ENCODE measurements at places on chromosomes 3 and 15.

DNA sequence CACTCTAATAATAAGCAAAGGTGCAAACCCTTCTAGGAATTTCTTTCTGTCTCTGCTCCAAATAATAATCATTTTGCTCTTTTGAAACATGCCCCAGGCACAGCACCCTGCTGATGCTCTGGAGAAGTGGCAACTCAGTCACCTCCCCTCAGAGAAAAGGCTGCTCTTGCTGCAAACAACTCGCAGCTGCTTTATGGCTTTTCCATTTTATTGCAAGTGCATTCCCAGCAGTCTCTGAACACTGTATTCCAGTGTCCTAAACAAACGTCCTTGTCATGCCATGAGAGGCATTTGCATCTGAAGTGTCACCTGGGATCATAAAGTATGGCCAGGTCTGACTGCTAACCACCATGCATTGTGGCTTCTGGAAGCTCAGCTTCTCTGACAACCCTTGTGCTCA lies 358.1 kb upstream of the TRIM42 start:
- no peak for DNase-seq

GRCh38 chr3:48352546-48352945 lies 19.1 kb upstream of the SPINK8 start:
- no peak for DNase-seq

- no peak for DNase-seq
Measured at GRCh38 chr3:117272274-117272673, 562.7 kb downstream of the TUSC7 start.

DNA sequence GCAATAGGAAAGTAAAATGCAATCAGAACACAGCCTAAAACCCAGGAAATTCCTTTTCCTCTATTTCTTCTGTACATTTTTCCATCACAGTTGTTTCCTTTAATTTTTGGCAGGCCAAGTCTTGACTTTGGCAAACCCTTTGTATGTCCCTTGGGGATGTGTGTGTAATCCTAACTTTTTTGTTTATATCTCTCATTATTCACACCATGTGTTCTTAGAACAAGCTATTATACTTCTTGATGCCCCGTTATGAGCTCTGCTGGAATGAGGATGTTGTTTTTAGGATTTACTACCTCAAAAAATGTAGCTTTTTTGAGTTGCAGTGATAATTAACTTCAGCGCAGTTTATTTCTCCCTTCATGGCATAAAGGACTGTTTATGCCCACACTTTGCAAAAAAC lies 123.4 kb downstream of the ABI3BP start:
- no peak for DNase-seq

DNA sequence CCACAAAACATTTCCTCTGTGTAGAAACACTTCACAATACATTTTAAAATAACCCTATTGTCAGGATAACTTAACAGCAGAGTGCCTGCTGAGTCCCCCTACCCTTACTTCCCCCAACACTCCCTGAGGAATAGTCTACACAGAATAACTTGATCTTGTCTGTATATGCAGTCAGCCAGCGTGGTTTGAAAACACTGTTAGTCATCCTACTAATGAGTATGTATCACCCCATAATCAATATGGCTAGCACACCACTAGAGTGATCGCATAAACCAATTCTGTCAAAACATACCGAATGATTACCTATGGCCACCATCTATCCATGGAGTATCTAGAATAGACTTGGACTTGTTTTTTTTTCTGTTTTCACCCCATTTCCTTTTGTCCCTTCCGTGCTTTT lies 152.7 kb upstream of the NECTIN3 start:
- DNase-seq = no peak

GRCh38 chr15:79970624-79971434 lies at the start of gene BCL2A1:
Gene BCL2A1, minus strand, starts transcription at chr15:79971196. Its CDS starts 77 bp downstream, at chr15:79971119.
- no peak for DNase-seq

GRCh38 chr3:39189959-39190269 lies 2.5 kb downstream of the XIRP1 start:
- DNase-seq = peak; percentile 33

GRCh38 chr3:32471246-32471645 lies 31.4 kb downstream of the CMTM6 start:
- no peak for DNase-seq

DNA sequence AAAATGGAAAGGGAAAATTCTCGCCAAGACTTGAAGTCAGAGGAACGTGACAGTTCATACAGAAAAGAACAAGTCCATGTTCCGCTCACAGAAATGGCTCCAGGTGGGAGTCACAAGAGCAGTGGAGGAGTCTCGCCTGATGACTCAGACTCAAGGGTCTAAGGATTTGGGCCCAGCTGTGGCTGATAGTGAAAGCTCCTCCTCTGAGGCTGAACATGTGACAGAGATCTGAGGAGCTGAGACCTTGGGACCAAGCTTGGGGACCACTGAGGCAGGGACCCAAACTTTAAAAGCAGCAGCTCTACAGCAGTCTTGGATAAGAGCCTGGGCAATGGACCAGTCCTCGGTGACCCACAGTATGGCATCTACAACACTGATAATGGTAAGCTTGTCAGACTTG lies 9.3 kb upstream of the VEPH1 start:
- DNase-seq = no peak

DNA sequence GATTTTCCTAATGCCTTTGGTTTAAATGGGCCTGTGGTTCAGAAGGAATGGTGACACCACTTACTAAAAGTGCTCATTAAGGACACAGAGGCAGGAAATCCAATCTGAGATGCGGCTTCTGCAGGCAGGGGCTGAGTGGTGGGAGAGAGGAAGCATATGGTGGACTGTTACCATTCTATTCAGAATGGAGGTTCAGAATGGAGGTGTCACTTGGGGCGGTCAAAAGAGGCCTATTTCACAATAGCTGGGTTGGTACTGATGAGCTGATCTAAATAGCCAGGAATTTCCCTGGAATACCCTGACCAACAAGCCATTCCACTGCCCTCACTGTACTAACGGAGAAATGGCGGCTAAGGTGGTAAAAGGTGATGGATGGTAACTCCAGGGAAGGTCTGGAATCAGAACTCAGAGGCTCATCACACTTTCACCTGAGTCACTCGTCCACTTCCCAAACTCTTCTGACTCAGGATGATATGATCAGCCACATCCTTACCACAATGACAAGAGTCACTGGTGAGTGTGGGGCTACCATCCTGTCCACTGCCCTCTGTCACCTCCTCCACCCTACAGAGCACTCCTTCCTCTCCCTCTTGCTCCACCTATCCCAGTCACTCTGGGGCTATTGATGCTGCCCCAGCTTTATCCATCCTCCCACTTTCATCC lies 15.7 kb downstream of the RFT1 start:
- DNase-seq = no peak

DNA sequence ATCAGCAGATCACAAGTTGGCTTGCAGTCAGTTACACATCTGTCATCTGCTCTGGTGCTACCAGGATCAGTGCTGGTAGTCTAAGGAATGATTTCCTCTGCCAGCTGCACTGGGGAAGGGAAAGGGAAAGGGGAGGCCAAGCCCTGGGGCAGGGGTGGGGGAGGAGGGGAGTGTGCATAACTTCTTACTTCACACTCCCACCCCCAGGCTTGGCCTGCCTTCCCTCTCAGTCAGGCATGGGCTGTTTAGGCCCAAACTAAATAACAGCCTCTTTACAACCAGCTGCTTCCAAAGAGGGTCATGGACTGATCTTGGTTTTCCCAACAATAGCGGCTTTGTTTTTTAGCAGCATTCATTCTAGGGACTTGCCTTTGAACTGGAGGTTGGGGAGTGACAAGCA lies 86.1 kb upstream of the PSMD6 start:
- no peak for DNase-seq

DNA sequence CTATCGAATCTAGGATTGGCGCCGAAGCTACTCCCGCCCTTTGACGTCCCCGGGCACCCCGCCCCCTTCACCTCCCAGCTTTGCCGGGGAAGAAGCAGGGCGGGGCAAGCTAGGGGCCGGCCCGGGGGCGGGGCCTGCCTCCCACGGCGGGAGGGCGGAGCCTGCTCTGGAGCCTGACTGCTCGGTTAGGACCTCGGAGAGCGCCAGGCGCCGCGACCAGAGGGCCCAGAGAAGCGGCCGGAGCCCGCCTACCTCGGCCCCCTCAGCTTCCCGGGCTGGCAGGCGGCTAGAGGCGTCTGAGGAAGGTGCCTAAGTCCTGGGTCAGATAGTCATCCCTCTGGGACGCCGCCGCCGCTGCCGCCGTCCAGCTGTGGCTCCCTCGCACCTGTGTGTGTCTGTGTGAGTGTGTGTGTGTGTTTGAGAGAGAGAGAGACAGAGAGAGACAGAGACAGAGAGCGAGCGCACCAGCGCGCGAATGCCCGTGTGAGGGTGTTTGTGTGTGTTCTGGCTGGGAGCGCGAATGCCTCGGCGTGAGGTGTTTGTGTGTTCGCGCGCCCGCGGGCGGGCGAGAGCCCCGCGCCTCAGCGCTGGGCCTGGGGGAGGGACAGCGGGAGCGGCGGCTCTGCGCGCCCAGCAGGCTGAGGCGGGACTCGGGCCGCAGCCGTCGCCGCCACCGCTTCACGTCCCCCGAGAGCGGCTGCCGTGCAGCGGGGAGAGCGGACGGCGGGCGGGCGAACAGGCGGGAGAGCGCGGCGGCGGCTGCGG lies at the start of gene STXBP5L:
Gene STXBP5L (plus strand): TSS at position 176 of the 765 bp plus-strand sequence. CDS start 1,374 bp downstream, outside the sequence.
- DNase-seq = peak; percentile 56

DNA sequence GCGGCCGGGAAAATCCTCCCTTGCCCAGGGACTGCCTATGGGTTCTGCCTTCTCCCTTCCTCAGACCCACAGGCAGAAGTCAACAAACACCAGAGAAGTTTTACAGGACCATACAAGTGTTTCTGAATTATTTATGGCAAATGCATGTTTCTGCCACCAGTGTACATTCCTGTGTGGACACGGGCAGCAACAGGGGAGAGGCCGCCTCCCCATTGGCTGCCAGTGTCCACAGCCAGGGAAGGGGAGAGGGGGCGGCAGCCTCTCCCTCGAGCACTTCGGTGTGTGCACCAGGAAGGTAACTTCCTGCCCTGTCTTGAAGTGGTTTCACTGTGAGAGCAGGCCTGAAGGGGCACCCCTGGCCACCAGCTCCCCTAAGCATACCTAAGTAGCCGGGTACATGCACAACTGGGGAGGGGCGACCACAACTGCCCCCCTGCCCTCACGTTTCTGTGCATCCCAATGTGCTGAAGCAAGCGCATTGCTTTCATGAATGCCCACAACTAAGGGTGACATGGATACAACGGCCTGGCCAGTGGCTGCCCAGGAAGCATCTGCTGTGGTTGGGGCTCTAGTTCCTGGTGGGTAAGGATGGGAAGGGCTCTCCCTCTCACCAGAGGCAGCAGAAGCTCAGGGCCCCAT lies 14.8 kb upstream of the SHISA5 start:
- DNase-seq = no peak

GRCh38 chr3:41742121-41742520 lies 219.8 kb downstream of the ULK4 start:
- DNase-seq = no peak

DNA sequence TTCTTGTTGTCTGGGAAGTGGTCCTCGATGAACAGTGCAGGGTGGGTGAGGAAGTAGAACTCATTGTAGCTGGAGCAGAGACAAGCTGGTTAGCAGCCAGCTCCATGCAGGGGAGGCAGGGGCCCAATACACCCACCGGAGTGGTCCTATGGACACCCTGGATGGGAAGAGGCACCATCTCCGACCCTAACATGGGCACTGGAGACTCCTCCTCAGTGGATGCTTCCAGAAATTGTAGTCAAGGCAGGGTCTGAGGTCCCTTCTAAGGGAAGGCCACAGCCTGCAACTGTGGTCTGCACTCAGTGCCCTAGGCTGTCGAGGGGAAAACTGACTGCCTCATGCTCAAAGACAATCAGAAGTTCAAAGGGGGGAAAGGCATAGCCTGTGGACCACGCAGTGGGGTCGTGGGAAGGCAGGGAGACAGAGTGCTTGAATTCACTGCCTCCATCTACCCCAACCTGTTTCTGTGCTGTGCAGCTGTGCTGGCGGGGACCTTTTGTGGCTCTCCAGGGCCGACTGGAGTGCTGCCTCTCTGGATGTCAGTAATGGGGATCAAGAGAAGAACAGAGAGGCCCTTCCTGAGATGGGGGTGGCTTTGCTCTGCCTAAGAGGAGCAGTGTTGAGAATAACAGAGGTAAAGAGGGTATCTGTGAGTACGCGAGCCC lies 41.9 kb downstream of the KY start:
- DNase-seq = no peak

DNA sequence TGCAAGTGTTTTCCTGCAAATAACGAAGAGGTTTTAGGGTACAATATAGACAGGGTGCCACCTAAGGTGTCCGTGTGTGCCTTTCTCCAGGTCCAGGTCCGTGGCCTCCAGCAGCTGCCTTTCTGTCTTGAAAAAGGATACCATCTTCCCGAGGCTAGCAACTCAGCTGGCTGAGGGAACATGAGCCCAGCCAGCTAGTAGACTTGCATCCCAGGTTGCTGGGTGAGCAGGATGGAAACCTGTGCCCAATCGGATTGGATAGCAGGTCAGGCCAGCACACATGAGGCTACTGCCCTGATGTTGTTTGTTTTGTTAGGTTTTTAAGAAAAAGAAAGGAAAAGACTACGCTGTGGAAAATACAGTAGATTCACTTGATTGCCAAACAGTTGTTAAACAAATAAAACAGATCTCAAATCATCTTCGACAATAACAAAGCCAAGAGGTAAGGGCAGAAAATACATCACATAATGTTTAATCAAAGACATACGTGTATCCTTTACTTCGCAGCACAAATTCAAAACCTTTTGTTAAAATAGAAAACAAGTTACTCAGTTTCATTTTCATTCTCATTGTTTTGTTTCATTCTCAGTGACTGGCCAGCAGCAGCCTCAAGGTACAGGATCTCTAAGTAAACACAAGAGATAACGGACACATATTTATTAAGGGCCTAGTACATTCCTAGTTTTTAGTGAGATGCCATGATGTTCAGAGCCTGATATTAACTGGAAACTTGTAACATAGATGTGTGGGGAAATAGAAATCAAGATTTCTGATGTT lies 661.2 kb upstream of the NR2F2 start:
- no peak for DNase-seq

DNA sequence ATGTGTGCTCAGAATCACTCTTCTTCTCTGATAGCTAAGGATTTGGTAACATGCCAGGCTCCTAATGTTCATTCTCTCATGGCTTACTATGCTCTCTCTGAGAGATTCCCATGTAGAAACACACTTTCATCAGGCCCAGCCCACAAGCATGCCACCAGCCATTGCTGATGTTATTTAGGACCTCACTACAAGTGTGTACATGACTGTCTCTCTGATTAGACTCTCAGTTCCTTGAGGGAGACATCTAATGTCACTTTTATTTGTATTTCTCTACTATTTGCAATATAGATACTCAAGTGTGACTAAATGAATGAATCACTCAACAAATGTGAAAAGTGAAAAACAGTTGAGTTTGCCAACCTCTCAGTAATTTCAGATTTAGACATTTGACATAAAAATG lies 84.3 kb upstream of the ARL6 start:
- no peak for DNase-seq

Measured in activated CD4-positive, alpha-beta T cell treated with anti-CD3 and anti-CD28 coated beads for 24 hours (primary cell).